NCI-H2081 treated with DMSO at 0.1 percent for 48 hours (cell line): ENCODE measurements at places on chromosomes 7 and 10.

- no peak for DNase-seq
Observed at GRCh38 chr10:122363722-122364463, 10.6 kb upstream of the PLEKHA1 start.

GRCh38 chr7:146736446-146737190 is 620.0 kb downstream of the CNTNAP2 start:
- no peak for DNase-seq

- DNase-seq: no peak
Observed at GRCh38 chr10:29805134-29805723, 170.5 kb upstream of the SVIL start.

DNA sequence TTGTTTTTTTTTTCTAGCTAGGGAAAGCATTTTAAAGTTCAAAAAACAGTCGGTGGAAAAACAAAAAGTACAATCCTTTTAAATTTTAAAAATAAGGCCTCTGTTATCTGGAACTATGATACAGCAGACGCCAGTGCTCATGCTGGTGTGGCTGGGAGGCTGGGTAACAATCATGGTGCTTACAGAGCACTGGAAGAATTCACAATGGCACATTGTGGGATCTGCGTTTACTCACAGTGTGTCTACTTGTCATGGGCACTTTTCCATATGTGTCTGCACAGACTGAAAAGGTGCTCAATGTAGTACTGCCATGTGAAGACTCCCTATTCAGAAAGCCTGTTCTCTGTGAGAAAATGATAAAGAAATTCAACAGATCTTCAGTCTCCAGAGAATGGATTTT is 278.2 kb upstream of the IMMP2L start:
- no peak for DNase-seq

GRCh38 chr7:36406156-36406555 is 16.5 kb downstream of the ANLN start:
- no peak for DNase-seq

- no peak for DNase-seq
Observed at GRCh38 chr7:151786241-151786640, 90.7 kb downstream of the PRKAG2 start.

- no peak for DNase-seq
Observed at GRCh38 chr10:84221916-84222315, 3.4 kb downstream of the LRIT2 start.

DNA sequence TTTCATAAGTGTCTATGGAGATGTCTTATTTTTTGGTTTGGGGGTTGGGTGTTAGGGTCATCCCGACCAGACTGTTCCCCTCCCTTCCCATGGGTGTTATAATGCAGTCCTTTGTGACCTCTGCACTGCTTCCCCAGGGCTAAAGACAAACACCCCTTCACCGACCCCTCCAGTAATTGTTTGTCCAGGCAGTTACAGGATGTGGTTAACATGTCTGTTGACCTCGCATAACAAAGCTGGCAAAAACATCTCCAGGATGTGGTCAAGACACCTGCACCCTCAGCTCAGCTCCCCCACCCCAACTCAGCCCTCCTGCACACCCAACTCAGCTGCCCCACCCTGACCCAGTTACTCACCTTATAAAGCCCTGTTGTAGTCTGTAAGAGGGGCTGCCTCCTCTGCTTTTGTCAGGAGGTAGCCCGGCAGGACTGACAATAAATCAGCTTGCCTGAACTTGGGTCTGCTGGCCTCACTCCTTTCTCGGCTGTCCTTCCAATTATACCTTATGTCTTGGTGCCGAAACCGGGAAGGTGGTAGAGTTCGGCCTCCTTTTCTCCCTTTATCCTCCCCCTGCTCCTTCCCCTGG is 102.2 kb downstream of the ZNF92 start:
- no peak for DNase-seq

- no peak for DNase-seq
Observed at GRCh38 chr7:12713625-12714378, 26.4 kb downstream of the ARL4A start.

DNA sequence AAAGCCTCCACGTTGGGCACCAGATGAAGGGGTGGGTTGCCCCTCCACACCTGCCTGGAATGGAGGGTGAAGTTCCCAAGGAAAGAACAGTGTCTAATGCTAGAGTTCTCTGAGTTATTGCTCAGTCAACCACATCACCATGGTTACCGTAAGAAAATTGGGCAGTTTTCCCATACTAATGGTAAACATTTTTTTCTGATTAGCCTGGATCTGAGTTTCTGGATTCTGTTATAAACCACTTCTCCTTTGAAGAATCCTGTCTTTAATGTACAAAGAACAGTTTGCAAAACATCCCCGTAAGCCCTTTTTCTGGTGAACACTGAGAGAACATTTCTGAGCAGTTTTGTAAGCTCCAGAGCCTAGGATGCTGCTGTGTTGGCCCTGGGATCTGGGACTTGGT is 45.5 kb downstream of the ABCC2 start:
- DNase-seq: no peak
